ENCODE measurements at places on chromosomes 12 and 14.

- DNase-seq = no peak
Observed at GRCh38 chr14:51293149-51293911, 53.3 kb downstream of the TMX1 start.

DNA sequence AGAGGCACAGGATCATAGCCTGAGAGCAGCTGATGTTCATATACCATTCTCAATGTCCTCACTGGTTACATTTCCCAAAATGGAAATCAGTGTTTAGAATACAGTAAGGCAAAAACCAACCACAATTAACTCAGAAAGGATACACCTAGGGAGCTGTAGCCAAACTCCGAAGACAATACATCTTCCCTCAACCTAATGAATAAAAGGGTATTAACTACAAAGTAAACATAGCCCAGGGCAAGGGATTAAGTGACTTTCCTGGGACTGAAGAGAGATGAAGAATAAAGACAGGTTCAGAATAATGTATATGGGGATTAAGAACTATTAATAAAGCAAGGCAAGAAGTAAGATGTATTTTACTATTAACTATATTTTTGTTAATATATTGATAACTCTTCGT, 79.5 kb downstream of the RPS29 start:
- no peak for DNase-seq

DNA sequence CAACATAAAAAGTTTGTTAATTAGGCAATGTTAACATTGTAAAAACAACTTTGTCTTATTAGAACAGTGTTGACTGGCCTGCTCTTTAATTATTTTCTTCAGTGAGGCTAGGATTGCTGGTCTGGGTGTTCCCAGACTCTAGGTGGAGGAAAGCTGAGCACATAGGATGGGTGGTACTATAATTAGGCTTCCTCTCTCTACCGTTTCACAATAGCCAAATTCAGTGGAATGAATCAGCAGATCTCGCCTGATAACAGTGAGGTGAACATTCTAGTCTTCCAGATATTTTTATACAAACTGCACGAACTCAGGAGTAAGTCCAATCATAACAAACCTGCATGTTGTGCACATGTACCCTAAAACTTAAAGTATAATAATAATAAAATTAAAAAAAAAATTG, 11.9 kb downstream of the PTGDR start:
- DNase-seq = no peak

GRCh38 chr12:65533177-65533883, 254.8 kb downstream of the MSRB3 start:
- no peak for DNase-seq

DNA sequence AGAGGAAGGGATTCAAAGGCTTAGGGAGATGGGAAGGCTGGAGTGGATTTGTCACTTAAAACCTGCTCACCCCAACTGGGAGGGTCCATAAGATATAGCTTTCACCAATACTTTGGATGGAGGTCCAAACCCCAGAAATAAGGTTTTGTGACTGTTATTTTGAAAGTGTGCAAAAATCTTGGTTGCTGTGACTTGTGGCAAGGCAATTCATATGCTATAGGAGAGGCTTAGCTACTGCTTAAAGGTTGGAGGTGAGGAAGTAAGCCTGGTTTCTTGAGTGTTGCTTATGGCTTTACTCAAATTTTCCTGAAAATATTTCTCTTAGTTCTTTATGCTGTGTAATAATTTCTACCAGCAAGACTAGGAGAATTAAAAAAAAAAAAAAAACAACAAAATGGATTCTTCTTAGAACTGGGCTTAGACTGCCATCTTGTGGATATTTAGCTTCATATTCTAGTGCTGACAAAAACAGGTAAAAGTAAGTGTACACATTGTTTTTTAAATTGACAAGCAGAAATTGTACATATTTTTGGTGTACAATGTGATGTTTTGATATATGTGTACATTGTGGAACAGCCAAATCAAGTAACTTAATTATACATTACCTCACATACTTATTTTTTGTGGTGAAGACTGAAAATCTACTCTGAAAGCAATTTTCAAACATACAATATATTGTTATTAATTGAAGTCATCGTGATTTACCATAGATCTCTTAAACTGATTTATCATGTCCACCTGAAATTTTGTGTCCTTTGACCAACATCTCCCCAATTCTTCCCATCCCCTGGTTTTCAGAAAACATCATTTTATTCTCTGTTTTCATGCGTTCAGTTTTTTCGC, 23.0 kb downstream of the PDE6H start:
- DNase-seq = peak; percentile 63

GRCh38 chr12:39239490-39240486, 203.1 kb downstream of the KIF21A start:
- DNase-seq = no peak

DNA sequence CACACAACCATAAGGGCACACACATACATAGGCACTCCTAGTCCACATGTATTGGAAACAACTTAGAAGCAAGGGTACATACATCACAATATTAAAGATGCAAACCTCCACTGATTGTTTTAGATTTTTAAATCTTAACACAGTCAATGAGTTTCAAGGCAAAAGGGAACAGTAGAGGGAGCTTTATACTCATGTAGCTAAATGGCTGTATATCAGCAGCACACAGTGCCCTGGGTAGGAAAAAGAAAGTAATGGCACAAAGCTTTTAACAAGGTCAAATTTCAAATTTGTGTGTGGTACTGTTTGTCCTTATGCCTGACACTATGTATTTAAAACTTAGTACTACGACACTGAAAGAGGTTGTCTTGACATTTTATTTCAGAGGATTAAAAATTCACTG, 262.0 kb downstream of the MED13L start:
- no peak for DNase-seq

DNA sequence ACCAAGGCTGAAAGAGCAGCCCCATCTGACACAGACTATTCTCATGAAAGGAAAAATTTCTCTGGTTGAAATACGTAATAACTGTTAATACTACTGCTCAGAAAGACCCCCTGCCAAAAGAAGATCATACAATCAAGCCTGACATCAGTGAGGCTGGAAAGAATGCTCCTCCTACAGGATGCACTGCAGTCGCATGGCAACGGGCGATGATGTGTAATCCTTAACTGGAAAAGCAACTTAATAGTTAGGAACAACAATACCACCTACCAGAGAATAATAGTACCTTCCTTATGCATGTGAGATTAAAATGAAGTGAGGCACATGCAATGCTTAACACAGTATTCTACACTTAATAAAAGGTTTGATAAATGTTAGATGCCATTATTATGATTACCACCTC, 1.2 kb upstream of the GOLGA5 start:
- DNase-seq = no peak

DNA sequence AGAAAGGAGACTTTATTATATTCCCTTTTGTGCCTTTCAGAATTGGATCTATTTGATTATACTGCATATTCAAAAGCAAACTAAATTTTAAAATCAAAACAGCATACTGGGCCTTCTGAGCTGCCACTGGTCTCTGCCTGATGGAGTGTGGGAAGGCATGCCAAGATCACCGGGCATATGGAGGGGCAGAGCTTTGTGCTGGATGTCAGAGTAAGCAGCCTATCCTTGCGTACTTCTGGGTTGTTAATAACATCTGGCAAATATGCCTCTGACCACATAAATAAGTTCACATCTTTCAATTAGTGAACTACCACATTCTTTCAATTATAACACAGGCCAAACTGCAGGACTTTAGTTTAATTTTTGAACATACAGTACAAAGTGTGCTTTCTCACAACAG, 18.3 kb downstream of the MLH3 start:
- no peak for DNase-seq

GRCh38 chr14:105918496-105919262, 392.3 kb downstream of the TMEM121 start:
- no peak for DNase-seq

- DNase-seq = no peak
Observed at GRCh38 chr14:103892247-103892646, 36.0 kb upstream of the TDRD9 start.

DNA sequence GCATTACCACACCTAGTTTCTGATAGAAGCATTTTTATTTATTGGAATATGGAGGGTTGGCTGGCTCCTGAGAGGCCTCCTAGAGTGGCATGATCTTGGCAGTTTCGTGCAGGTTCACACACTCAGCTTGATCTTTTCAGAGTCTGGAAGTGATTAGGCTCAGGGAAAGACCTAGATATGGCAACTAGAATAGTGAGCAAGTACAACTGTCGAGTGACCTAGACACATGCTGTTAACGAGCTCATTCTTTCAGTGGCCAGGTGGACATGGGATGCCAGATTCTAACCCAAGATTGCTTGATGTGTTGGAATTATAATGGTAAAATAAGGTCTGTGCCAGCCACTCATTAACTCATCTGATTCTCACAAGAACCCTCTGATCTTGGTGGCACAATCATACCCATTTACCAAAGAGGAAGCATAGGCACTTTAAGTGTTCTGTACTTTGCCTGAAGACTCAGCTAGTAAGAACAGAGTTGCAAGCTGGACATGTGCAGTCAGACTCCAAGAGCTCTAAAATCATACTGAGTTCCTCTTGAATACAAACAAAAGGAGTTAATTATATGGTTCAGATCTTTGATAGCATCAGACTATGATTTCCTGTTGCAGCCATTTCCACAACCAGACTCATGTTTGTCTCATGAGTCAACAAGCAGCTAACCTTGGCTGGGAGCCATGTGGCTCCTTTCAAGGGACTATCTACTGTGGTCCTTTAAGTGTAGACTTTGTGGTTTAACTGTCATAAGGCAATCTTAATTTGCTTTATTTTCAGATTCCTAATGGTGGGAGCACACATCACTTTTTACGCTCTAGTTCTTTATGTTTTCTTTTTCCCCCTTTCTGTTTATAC, 144.2 kb downstream of the PLEKHA5 start:
- peak; percentile 81 for DNase-seq

DNA sequence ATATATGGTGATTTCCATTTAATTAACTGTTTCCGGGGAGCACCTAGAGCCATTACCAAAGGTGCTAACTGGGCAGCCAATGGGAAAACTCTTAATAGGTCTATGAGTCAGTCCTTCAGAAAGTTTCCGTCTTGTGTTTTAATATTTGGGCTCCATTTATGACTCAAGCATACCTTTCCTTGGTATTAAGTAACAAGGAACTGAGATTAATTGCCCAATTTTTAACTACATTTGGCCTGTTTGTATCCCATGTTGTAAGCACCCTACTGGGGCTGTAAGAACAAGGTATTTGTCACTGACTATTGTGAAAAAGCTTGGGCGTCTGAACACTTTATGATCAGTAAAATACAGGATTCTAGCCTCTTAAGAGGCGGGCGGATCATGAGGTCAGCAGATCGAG, 62.8 kb upstream of the FOXN3 start:
- DNase-seq = no peak

- no peak for DNase-seq
Observed at GRCh38 chr14:100193417-100194357, 34.2 kb upstream of the DEGS2 start.

- peak; percentile 53 for DNase-seq
Observed at GRCh38 chr12:93766796-93767523, 89.8 kb downstream of the CRADD start.

DNA sequence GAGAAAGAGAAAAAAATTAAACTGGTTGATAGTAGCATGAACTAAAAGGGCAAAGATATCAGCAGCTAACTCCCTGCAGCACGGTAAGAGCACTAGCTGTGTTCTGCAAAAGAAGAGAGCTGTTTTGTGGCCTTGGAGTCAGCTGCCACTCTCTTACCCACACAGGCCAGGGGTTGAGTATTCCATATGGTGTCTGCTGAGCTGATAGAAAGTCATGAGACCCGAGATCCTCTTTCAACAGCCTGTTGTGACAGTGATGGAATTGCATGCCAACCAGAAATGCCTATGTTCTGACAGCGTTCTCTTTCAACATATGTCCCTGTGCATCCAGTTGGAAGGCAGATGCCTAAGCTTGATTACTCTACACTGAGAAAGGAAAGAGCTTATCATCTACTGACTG, 39.9 kb downstream of the TMTC1 start:
- no peak for DNase-seq

- no peak for DNase-seq
Observed at GRCh38 chr14:101719045-101719645, 42.4 kb upstream of the PPP2R5C start.

- no peak for DNase-seq
Observed at GRCh38 chr14:36439766-36440165, 80.3 kb downstream of the NKX2-1 start.

- DNase-seq = no peak
Observed at GRCh38 chr12:113804961-113805600, 161.0 kb downstream of the RBM19 start.

GRCh38 chr12:57832966-57833365, 13.6 kb downstream of the CTDSP2 start:
- no peak for DNase-seq

GRCh38 chr12:95742586-95742985, 48.0 kb downstream of the NTN4 start:
- DNase-seq = no peak

DNA sequence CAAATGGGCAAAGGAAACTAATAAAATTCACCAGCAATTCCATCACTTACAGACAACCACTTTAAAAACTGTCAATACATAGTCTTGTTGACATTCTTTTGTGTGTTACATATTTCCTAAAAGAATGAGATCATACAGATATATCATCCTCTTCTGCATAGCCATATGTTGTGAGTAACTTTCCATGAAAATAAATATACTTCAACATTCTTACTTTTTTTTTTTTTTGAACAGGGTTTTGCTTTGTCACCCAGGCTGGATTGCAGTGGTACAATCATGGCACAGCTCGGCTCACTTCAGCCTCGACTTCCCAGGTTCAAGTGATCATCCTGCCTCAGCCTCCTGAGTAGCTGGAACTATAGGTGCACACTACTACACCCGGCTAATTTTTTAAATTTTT, 20.9 kb downstream of the ZC2HC1C start:
- no peak for DNase-seq

DNA sequence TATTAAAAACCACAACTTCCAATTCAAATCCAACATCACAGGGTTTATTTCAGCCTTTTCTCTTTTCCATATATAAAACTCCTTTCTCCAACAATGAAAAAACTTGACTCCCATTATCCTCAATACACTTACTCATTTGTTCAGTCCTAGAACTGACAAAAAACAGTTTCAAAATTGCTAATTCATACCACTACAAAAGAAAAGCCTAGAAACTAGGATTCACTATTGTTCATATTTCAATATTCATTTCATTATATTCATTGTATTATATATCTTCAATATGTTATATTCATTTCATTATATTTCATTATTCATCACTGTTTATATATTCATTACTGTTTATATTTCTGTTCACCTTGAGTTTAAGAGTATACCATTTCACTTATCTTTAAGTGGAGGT, 85.8 kb downstream of the NUMB start:
- DNase-seq = no peak

- DNase-seq = no peak
Observed at GRCh38 chr14:72613975-72614319, 280.0 kb downstream of the DPF3 start.
